ENCODE measurements at places on chromosomes 5 and 9.
A peak's percentile ranks its signal among the peaks of the same experiment; 100 is the strongest.

DNA sequence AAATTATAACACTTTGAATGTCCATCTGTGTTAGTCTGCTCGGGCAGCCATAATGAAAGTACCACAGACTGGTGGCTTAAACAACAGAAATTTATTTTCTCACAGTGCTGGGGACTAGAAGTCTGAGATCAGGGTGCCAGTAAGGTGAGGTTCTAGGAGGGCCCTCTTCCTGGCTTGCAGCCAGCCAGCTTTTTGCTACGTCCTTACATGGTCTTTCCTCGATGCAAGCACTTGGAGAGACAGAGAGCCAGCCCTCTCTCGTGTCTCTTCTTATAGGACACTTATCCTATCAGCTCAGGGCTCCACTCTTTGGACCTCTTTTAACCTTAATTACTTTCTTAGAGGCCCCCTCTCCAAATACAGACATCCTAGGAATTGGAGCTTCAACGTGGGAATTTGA, 351.8 kb downstream of the SPOCK1 start:
- no peak for DNase-seq

GRCh38 chr5:177133853-177134696, 502 bp downstream of the NSD1 start:
- peak; percentile 39 for DNase-seq

DNA sequence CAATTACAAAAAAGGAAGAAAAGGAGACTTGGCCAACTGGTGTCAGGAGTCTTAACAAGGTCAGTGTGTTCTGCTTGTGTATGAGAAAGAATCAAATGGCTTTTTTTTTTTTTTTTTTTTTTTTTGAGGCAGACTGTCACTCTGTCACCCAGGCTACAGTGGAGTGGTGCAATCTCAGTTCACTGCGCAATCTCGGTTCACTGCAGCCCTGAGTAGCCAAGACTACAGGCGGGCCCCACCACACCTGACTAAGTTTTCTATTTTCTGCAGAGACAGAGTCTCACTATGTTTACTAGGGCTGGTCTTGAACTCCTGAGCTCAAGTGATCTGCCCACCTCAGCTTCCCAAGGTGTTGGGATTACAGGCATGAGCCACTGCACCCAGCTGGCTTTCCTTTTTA, 3.1 kb upstream of the IL7R start:
- DNase-seq: no peak

DNA sequence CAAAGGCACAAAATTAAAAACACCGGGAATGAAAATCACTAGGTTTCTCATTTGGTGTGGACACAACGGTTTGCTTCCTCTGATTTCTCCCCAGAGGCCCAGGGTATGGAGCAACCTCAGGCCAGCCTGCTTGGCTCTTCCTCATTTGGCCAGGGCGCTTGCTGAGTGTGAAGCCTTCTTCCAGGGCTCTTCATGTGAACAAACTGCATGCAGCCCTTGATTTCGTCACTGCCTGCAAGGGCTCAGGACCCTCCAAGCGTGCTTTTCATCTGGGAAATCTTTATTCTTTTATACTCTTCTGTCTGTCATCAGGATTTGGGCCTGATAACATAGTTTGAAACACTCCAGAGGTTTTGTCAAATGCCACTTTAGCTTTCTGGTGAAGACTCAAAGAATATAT, 122.6 kb upstream of the KLF4 start:
- no peak for DNase-seq

GRCh38 chr5:99617335-99617734, 688.5 kb upstream of the CHD1 start:
- DNase-seq: no peak

DNA sequence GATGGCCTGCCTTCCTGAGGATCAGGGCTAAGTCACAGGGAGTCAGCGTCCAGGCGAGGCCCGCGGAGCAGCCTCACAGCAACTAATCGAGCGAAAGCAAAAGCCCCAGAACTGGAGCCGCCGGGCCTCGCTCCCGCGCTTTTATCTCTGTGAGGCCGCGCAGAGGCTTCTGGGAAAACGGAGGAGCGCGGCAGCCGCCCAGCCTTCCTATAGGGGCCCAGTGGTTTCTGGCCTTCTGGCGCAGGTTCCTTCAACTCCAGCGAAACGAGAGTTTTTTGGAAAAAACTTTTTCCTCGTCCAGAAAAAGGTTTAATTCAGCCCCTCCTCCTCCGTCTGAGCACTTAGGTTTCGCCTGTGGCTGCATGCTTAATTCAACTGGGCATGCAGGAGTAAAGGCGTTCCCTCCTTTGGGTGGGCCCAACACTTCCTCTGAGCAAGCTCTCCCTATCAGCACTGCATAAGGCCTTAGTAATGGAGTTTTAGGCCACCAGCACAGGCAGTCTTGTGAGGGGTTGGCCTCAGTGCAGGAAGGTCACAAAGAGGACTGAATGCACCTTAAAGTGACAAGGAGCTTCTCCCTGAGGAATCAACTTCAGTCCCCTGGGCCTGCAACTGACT, at the start of gene MEIKIN:
MEIKIN (minus strand) TSS at position 113 of the 618 bp plus-strand sequence. CDS start 158 bp downstream, outside the sequence.
- no peak for DNase-seq

GRCh38 chr5:54959673-54960418, 25.5 kb downstream of the ESM1 start:
- DNase-seq: peak; percentile 19

- DNase-seq: no peak
Observed at GRCh38 chr5:16304846-16305245, 125.3 kb upstream of the MARCHF11 start.

DNA sequence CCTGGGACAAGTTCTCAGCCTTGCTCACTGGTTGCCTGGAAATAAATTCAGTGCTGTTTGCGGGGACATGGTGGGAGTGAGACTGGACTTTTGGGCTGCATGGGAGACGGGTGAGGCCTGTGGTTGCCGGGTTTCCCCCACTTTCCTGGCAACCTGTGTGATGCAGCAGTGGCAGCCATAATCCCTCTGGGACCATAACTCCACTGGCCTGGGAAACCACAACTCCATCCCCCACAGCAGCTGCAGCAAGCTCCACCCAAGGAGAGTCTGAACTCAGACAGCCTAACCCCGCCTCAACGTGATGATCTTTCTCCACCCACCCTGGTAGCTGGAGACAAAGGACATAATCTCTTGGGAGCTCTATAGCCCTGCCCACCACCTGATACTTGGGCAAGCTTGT, 349.9 kb downstream of the PIK3R1 start:
- no peak for DNase-seq

DNA sequence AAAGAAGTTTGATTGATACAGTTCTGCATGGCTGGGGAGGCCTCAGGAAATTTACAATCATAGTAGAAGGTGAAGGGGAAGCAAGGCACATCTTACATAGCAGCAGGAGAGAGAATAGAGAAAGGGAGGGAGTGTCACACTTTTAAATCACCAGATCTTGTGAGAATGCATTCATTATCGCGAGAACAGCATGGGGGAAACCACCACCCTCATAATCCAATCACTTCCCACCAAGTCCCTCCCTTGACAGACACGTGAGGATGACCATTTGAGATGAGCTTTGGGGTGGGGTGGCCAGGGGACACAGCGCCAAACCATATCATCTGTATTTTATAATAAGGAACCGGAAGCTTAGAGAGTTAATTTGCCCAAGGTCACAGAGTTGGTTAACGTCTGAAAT, 13.7 kb upstream of the FOCAD start:
- DNase-seq: no peak

- no peak for DNase-seq
Observed at GRCh38 chr9:37390759-37391158, 31.7 kb upstream of the GRHPR start.

GRCh38 chr5:1315709-1316587, 21.1 kb upstream of the TERT start:
- DNase-seq: peak; percentile 38
